ENCODE measurements at places on chromosomes 2 and 18.

DNA sequence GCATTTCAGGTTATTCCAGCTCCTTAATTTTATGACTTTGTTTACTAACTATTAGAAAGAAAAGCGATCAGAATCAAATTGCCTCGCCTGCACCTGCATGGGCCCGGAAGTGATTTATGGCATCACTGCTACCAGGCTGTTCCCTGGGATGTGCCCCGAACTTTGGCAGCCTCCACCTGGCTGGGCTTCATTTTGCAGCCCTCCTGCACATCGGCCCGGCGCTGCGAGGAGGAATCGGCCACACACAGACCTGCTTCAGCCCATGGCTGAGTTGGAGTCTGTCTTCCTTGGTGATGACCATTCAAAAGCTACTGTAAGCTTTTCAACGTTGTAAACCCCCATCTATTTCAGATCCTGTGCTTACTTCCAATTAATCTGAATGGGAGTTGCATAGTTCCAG, 638.0 kb downstream of the RNF144A start:
- DNase-seq, result no peak

DNA sequence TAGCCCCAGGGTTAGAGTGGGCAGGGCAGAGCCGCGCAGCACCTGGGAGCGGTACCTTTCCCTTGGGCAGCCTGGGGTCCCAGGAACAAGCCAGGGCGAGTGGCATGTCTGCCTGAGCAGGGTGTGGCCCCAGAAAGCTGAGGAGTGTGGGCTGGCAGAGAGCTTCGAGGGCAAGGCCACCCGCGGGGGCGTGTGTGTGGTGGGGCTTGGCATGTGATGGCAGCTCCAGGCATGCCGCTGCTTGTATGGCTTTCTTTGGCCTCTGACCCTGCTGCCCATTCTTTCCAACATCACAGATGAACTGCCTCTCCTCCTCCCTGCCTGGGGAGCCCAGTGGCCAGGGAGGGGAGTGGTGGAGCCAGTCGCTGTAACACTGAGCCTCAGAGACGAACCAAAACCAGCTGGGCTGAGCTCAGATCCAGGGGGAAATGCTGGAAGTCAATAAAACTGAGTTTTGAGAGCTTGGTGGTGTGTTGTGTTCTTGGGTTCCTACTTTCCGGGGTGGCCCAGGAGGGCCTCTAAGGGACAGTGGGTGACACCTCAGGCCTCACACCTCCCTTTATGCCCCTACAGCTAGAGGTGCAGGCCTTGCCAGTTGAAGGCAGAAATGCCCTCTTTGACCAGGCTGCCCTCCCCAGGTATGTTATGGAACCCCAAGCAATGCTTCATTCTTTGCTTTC, 7.4 kb downstream of the DNAJB2 start:
- no peak for DNase-seq

GRCh38 chr2:134906726-134907125, 11.9 kb upstream of the CCNT2 start:
- no peak for DNase-seq

DNA sequence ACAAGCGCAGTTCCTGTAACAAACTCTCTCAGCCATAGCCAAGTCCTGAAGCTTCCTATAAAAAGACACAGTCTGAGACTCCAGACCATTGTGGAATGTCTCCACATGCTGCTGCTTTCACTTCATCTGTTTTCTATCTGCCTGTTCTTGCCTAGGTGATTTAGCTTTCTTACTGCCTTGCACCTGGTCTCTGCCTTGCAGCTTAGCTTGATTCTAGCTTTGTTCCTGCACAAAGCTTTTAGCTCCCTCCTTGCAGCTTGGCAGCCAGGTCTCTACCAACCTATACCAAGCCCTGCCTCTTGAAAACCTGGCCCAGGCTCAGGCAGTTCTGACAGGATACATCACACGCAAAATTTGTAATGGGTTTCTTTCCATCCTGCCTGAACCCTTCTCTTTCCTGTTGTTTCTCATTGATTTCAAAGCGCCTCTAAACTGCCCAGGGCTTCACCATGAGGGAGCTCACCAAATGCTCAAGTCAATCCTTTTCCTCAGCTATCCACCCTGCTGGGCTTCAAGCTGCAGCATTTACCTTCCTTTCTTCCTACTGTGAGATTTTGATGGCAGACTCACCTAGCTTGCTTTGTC, 941.3 kb upstream of the NXPH2 start:
- DNase-seq, result no peak

- DNase-seq, result no peak
Observed at GRCh38 chr2:187390891-187391290, 57.2 kb downstream of the CALCRL start.

- DNase-seq, result no peak
Observed at GRCh38 chr2:118880501-118880900, 33.1 kb upstream of the EN1 start.

DNA sequence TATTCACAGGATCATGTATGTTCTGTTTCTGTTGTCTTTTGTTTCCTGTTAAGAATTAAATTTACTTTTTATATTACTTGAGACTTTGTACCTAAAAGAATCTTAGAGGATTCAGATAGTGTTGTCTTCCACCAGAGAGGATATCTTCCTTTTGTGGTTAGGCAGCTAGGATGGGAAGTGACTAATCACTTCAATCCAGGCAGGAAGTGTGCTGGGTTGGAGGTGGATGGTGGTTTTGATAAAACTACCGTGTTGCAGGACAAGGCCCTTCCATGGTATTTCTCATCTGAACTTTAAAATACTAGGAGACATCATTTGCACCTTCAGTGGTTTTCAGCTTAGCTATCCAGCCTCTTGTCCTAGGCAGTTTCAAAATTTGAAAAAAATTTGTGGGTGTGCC, 728.6 kb upstream of the CDH2 start:
- no peak for DNase-seq

GRCh38 chr2:206289391-206289790, 14.9 kb downstream of the ZDBF2 start:
- no peak for DNase-seq

- no peak for DNase-seq
Observed at GRCh38 chr2:106885971-106886915, at the start of gene ST6GAL2. ST6GAL2 (minus strand) TSS chr2:106886167; CDS start chr2:106843977, 42,190 bp downstream.

DNA sequence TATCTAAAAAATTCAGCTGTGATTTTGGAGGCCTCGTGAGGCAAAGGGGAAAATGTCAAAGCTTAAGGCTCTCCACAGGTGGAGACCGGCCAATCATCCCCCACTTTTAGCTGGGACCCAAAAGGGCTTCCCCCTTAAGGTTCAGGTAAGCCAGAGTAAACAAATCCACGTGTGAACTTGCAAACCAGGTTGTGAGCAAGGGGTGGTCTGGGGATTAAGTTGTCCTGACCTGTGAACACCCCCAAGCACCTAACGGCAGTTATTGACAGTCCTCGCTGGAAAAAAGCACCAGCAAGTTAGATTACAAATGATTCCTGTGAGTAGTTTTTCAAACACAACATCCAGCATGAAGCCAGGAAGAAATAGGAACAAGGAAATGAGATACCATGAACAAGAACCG, 42.9 kb downstream of the MYO7B start:
- DNase-seq, result no peak

DNA sequence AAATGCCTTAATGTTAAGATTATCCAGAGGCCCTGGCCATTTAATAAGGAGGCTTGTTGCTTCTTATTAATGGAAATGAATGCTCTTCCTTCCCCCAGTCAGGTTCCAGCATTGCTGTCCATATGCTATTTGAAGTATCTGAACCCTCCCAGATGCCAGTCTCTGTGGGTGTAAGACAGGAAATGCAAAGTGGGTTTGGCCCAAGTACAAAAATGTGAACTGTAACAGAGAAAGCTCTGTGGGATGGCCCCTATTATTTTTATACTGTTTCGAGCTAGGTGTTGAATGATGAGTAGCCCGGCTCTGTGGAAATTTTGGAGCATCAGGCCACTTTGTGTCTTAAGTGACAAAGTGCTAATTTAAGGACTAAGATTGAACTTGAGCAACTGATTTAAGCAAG, 141.0 kb downstream of the UXS1 start:
- DNase-seq, result no peak

DNA sequence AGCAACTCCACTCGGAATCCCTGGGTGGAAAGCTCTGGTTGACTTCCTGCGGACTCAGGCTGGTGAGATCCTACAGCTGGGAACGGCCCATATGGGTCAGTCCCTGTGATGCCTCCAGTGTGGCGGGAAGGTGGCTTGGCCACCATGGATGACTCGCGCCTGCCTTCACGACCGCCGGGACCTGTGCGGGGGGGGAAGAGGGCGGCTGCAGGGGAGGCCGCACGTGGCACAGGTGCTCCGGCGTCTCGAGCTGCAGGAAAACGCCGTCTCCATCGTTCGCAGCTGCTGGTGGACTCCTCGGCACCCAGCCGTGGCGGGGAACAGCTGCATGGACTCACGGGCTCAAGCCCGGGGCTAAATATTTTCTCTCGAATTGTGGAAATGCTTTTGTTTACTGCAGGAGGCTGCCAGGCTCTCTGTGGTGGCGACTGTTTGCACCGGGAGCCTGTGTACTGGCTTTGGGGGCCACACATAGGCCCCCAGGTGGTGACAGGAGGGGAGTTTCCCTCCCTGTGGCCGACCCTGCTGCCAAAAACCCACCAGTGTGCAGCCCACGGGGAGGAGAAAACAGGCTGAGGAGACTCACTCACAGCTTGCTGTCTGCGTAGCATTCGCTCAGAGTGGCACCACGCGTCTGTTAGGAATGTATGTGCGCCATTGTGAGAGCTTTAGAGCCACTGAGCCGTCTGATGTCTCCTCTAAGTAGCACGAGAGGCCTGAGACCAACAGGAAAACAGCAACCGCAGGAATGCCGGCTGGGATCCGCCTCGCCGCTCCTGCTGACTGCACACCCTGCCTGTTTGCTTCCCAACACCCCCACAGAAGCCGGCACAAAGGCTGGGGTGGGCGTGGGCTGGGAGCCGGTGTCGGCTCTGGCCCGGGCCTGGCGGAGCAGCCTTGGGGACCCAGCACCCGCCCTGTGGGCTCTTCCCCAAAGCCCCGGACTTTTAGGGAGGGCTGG, 89.2 kb downstream of the NFATC1 start:
- DNase-seq, result no peak

- DNase-seq, result no peak
Observed at GRCh38 chr2:189002079-189002478, 27.9 kb downstream of the COL3A1 start.

GRCh38 chr18:76449111-76449453, 46.0 kb downstream of the ZNF516 start:
- DNase-seq, result no peak

- no peak for DNase-seq
Observed at GRCh38 chr2:177434475-177434874, 41.9 kb downstream of the AGPS start.

DNA sequence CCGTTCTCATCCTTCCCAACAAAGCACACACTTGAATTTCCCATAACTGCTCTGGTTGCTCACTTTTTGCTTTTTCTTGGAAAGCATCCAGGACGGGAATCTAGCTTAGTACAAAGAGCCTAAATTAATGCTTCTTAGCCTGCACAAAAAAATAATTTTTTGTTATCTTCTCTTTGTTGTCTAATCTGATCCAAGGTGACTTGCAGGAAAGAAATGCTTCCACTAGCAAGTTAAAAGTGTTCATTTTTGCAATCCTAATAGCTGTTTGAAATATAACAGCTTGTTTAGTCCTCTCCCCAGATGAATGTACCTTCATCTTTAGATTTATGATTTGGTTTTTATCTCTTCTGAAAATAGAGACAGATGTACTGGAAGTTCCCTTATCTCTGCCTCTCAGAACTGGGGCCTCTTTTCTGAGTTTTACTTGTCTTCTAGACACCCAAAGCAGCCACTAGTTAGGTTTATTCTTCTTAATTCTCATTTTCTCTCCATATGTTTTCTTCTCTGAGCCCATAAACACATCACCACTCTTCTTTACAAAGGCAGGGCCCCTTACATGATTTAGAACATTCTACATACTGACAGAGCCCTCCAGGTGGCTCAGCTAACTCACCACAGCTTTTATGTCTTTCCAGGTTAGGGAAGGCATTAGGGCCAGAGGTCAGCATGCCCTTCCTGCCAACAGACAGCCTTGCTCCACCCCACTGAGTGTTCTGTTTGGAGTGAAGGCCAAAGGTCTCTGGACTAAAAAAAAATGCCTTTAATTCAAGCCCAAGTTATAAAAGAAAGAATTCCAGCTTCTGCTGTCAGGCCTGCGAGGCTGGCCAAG, 74.7 kb upstream of the MAP4K3 start:
- DNase-seq, result no peak

DNA sequence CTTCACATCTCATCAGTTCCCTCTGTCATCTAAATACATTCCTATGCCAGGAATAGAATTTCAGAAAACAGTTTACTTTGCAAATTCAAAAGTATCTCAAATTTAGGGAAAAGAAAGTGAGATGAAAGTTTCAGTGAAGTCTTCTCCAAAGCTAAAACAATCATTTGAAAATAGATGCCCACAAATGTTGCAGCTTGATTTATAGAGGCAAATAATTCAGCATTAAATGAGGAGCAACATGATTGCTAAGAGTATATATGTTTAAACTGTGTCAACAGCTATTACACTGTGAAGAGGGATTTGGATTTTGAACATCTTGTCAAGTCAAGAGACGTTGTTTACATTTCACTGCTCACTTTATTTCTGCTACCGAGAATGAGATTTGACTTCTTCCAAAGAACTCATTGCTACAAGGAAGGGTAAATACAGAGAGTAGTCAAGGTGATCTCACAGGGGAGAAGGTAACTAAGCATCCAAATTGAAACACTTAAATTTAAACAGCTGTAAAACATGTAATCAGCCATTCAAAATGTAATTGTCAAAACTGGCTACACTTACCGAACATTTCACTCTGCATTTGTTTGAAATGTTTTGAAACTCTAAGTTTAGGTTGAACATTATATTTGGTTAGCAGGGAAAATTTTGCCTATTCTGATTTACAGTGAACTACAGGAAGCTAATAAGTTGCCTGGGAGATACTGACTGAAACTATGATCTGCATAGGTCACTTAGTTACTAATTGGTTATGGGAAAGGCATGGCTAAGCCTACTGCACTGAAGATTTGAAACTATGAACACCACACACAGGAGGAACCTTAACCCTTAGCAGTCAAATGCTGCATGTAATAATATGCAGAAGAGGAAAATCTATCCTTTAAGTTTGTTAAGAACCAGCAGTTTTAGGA, 33.2 kb upstream of the GALNT3 start:
- no peak for DNase-seq

- no peak for DNase-seq
Observed at GRCh38 chr2:20223407-20224163, 1.3 kb downstream of the SDC1 start.

GRCh38 chr2:46076251-46076650, 221.0 kb upstream of the EPAS1 start:
- no peak for DNase-seq
